A549 (cell line): ENCODE measurements at places on chromosomes 7 and 10. TPM values are rescaled to one million over a fixed set of nuclear protein-coding genes. Genes with fewer than 3 reads are reported as not detected.

DNA sequence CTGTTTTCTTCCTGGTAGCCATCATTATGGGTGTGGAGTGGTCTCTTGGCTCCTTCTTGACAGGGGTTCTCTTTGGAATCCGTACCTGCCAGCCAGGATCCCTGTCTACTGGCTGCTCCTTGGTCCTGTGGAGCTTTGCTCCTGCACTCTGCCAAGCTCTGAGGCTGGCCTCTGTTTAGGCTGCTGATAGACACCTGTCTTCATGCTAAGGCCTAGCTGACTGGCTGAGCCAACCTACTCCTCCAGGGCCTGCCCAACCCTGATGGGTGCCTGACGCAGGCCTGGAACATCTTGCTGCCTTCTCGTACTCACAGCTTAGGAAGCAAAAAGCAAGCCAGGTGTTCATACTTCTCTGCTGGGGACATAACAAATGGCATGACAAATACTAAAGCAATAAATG lies 333.6 kb upstream of the ZNF32 start:
- no peak for DNase-seq

DNA sequence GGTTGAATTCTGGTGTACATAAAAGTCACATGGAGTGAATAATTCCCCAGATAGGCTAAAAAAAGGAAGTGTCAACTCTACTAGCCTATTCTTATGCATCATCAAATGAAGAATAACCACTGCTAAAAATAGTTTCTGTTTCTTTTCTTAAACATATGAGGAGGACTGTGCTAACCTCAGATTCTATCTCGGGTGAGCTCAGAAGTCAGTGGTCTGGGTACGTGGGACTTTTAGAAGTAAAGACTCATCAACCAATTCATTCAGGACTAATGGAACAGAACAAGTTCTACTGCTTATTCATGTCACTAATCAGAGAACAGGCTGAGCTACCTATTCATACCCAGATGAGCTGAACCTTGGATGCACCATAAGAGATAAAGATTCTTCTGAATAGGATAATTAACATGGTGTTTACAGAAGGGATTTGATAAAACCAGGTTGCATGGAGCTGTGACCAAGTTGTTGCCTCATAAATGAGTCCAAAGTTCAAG lies 9.5 kb upstream of the ASAH2 start:
- no peak for DNase-seq

- no peak for DNase-seq
Observed at GRCh38 chr7:105011141-105011830, 2.7 kb upstream of the KMT2E start.

DNA sequence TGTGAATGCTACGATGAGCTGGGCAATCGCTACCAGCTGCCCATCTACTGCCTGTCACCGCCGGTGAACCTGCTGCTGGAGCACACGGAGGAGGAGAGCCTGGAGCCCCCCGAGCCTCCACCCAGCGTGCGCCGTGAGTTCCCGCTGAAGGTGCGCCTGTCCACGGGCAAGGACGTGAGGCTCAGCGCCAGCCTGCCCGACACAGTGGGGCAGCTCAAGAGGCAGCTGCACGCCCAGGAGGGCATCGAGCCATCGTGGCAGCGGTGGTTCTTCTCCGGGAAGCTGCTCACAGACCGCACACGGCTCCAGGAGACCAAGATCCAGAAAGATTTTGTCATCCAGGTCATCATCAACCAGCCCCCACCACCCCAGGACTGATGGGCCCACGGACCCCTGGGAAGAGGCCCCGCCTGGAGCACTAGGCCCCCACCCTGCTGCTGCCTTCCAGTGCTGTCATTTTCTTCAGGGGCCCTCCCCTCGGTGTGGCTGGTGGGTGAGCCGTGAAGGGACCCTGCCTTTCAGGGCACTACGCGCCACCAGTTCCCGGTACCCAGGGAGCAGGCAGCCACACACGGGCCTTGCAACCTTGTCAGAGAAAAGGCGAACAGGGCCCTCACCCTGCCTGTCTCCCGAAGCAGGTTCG lies 2.3 kb upstream of the ANKRD2 start:
- DNase-seq, result no peak

- no peak for DNase-seq
Observed at GRCh38 chr7:22610263-22610662, 110.3 kb upstream of the STEAP1B start.

Gene TDRD1
- polyA plus RNA-seq, result not detected in 3 replicates

Gene INA
- 20.9 to 22.7 TPM (median 22.5 TPM) in 3 replicates for polyA plus RNA-seq

GRCh38 chr10:1172256-1172984 lies 116.2 kb downstream of the WDR37 start:
- no peak for DNase-seq

- peak; percentile 83 for DNase-seq
Observed at GRCh38 chr7:29684787-29685650, 121.3 kb upstream of the WIPF3 start.

Gene C10orf105
- polyA plus RNA-seq, result not detected in 3 replicates

DNA sequence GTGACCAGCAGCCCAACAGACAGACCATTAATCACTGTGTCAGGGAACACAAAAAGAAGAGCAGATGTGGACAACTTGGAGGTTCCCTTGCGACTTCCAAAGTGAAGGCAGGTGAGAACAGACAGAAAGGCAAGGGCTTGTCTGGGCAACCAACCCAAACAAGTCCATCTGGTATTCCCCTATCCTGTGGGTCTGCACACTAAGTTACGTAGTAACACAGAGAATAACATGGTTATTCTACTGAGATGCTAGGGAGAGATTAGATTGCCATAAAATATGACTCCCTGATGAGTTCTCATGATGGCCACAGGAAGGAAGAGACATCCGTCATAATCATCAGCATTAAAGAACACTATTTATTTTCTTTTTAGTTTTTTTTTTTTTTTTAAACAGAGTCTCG lies 252.2 kb downstream of the CALN1 start:
- no peak for DNase-seq

DNA sequence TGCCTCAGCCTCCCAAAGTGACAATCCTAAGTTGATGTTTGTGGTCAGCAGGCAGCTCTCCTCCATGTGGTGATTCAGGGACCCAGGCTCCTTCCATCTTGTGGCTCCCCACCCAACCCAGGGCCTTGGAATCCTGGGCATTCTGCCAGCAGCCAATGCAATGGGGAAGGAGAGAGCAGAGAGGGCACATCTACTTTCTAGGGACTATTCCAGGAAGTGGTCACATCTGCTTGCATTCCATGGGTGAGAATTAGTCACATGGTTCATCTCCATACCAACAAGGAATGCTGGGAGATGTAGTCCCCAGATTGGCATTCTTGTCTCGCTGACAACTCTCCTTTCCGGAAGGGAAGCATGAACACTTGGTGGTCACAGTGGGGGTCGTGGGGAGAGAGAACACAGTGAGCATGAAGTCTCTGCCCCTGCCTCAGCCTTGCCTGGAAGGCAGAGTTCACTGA lies 9.9 kb upstream of the SRRM3 start:
- DNase-seq, result peak; percentile 76

DNA sequence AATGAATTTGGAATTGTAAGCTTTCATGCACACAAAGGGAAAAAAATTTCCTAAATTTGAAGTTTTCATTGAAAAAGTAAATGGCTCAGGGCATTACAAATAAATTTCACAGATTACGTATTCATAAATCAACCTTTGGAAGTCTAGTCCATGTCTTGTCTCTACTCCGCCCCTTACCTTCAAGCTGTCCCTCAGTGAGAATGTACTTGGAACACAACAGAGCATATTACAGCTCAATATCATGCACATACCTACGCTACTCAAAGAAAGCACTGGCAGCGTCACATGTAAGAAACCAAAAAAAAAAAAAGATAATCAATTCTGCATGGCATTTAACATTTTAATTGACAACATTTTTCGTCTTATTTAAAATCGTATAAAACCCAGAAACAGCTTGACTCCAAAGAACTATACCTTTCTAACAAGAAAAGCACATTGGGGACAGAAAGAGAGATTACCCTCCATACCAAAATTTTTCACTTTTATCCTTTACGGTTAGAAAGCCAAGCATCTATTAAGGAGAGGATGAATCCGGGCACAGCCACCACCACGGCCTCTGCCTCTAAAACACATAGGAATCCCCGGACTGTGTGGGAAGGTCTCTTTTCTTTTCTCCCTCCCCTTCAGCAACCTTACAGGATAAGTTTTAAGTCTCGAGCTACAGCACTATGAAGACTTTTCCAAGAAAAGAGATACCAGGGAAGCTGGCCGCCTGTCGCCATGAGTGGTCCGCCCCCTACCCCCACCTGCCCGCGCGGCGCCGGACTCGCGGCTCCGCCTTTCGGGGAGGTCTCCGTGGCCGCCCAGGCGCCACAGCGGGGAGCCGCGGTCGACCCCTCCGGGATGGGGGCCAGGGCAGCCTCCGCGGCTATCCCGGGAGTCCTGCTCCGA lies 1.1 kb downstream of the JMJD1C start:
- DNase-seq, result peak; percentile 19

Gene C10orf143
- polyA plus RNA-seq, result 1.2 to 1.6 TPM (median 1.5 TPM) in 3 replicates
